Fibroblast of skin of left quadriceps (primary cell): ENCODE measurements at places on chromosomes 6 and 20.

DNA sequence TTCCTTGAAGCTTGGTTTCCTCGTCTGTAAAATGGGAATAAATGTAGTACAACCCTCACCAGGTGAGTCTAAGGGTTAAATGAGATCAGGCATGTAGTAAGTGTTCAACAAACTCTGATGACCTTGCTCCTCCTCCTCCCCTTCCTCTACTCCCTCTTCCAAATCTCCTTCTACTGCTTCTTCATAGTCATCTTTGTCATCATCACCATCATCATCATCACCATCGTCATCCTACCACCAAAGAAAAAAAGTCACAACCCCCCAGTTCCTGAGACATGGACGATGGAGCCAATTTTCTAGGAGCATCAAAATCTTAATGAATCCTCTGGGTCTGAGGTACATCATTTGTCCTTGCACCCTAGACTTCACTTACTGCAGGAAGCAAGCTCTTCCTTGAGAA is 240.0 kb downstream of the ANKRD60 start:
- DNase-seq = no peak

- DNase-seq = no peak
Observed at GRCh38 chr6:132490478-132491204, 22.3 kb downstream of the STX7 start.

DNA sequence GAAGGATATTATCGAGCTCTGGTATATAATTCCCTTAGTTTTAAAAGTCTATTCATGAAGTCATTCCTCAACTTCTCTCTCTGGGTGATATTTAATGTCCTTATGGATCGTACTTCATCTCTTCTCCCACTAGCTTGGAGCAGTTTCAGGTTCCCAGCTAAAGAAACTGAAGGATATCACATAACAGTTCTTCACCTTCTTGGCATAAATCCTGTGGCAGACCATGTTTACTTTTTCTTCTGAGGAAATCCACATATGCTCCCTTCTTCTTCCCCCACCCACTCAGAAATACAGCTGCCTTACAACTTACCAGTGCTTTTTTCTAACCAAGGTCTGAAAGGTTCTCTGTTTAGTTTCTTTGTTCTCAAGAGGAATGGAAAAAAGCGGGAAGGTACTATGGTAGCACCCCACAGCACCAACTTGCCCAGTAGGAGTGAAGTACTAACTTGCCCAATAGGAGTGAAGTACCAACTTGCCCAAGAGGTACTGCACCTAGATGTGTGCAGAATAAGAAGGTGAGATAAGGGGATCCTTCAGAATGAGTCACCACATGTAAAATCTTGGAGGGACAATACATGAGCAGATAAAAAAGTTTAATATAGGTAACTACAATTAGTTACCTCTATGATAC is 53.1 kb downstream of the TSPYL4 start:
- no peak for DNase-seq

DNA sequence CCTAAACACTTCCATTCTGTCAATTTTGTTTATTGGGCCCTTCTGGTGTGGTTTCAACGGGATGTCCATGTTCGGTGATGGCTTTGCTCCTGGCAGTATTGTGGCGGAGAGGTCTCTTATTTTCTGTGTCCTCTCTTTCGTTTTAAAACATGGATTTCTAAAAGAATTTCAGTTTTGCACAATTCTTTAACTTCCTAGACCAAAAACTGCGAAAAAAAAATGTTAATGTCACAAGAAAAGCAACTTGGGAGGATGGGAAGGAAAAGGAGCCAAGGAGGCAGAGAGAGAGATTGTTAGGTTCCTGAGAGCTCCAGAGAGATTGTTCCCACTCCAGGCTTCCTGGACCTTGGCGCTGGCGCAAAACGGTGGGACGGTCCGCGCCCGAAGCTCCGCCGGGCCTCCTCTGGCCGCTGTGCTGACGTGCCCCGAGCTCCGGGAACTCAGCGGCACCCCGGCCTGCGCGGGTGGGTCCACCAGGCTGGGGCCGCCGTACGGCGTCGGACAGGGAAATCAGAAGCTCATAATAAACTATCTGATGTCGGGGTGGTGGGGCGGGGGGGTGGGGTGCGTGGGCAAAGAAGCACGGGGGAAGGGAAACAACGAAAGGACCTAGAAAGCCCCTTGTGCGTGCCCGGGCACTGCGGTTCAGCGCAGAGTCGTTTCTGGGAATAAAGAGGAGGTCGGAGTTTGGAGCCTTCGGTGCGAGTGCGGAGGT is 951 bp upstream of the OLIG3 start:
- no peak for DNase-seq

DNA sequence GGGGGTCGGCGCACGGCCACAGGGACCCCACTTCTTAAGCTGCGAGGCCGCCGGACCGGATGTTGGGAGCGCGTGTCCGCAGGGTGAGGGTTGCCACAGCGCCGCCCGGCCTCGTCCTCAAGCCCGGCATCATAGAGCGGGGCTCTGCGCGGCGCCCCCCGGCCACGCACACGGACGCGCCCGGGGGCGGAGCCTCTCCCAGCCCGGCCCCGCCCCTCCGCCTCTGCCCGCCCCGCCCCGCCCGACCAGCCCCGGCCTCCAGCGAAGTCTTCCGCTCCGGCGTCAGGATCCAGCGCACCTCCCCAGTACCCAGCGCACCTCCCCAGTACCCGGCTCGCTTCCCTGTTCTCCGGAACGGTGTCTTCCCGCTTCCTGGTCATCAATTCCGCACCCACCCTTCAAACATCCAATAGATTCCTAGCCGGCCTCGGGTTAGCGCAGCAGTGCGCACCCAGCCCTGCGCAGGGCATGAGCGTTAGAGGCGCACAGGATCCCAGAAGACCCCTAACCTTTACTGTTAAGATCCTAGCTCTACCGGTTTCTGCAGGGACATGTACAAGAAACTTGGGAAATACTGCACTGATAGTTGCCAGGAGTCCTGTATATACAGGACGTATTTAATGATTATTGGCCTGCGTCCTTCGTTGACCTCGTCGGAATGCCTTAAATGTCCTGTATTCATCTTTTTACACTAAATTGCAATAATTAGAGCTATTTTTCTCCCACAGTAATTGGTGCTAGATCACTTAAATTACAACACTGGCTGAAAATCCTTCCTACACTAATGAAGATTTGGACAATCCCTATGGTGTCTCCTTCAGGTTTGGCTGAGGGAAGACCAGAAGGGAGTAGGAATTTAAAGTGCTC is 535 bp upstream of the DNAAF9 start:
- peak; percentile 52 for DNase-seq
